ENCODE measurements at places on chromosomes 7 and 10.
A peak's percentile ranks its signal among the peaks of the same experiment; 100 is the strongest.

GRCh38 chr7:130831817-130832481 is 97.9 kb upstream of the KLF14 start:
- peak; percentile 21 for DNase-seq

GRCh38 chr7:143418681-143419458 is 10.2 kb upstream of the EPHA1 start:
- no peak for DNase-seq

- no peak for DNase-seq
Measured at GRCh38 chr7:14177876-14178275, 188.4 kb upstream of the ETV1 start.

DNA sequence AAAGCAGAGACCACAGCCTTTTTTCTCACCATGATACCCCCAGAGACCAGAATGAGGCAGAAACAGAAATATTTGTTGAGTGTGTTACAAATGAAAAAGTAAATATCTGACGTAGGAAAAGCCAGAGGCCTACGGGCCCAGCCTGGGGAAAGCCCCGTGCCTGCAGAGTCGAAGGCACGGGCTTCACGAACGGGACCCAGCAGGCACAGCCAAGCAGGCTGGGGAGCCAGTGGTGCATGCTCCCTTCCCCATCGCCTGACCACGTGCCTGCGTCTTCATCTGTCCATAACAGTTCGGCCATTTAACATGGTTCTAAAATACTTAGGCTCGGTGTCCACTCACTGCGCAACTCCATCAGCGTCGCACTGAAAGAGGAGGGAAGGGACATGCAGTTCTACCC is 50.8 kb downstream of the SLIT1 start:
- no peak for DNase-seq

DNA sequence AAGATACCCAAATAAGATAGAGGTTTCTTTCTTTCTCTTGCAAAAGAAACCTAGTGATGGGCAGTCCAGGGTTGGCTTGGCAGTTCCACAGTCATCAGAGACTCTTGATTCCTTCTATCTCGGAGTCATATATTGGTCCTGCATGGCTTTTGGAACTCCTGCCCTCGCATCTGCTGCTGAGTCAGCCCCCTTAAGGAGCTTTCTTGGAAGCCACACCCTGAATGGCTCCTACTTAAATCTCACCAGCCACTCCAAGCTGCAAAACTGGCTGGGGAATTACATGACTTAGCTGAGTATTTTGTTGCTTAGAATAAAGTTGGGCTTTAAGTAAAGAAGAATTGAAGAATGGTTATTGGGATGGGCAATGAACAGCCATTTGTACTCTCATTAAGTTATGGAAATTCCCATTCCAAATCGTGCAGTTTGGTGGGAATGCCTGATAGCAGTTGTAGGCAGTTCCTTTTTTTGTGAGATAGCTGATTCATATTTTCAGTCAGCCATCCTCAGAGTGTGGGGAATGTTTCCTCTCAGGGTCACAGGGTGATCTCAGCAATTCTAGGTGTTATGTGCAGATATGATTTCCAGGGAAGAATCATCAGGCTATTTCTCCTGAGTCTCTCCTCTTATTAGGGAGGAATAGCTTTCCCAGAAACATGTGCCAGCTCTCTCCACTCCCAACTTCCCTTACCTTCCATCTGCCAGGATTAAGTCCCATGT is 209.9 kb downstream of the BBS9 start:
- DNase-seq = no peak

DNA sequence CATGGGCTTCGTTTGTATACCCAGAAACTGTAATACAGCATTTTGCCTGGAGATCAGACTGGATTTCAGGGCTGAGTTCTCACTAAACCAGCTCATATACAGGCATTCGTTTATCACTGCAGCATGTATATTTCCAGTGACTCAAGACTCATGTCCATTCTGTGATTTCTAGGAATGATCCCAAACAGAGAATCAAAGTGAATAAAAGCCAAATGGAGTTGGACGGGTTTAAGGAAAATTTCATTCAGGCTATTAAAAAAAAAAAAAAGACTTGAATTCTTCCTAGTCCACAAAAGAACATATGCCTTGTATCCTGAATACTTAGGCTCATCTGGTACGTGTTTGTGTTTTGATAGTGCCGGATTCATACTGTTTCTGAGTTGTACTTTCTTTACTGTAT is 46.8 kb downstream of the TET1 start:
- no peak for DNase-seq

DNA sequence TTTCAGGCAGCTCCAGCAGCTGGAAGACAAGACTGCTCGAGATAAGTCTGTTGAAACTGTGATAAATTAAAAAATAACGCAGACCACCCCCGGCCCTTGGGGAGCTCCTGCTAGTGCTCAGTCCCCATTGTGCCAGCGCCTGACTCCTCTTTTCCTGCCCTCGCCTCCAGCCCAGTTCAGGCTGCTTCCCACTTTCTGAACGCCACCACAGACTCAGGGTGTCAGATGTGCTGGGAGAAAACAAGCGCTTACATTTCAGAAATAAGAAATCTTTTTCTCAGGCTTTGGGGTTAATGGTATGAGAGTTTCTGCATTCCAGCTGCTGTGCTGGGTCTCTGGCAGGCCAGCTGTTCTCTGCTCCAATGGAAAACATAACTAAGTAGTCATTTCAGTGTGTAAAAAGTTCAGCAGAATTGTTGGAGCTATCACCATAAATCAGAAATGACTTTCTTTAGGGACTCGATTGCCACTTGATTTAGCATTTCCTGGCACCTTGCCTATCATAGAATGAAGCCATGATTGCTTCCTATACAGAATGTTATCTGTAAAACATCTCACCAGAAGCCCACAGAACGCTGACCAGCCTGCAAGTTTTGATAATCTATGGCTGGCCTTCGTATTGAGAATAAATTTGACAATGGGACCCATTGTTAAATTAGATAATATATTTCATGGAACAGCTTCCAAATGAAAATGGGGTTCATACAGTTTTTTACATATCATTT is 257.0 kb upstream of the ZNF32 start:
- DNase-seq = no peak

Data from NCI-H2107 (cell line).